ENCODE measurements at places on chromosomes 1 and 21.

DNA sequence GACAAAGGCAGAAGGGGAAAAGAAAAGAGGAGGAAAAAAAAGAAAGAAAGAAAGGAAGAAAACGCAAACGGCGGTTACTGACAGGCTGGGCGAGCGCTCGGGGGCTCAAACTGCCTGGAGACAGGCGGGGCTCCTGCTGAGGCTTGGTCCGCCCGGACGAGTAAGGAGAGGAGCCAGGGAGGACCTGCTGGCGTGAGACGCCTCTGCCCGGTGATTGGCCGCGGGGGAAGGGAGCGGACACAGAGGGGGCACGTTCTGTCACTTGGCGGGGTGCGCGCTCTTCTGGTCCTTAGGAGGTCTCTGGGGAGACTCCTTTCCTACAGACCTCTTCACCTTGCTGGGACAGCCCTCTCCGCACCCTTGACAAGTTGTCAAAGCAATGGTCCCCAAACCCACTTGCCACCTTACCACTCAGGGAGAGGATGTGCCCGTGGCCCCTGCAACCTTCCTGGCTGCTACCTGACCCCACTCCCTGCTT is 791 bp upstream of the PIK3R3 start:
- no peak for DNase-seq

DNA sequence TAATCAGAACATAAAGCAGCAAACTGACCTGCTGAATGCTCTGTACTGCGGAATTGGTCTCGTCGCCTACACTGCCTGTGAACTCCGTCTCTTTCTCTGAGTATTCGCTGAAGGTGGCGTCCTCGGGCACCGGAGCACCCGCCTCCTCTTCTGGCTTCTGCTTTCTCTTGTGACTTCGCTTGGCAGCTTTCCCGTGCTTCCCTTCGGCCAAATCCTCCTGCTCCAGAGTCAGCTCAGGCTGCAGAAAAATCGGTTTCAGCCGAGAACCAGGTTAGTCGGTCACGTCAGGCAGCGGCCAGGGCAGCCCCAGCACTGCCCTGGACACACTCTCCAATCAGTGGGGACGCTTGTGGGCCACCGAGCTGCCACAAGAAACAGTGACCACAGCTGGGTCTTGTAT is 35.8 kb upstream of the RIPK4 start:
- DNase-seq = peak; percentile 60

- DNase-seq = peak; percentile 48
These were observed 877 bp downstream of the IRF2BP2 start for GRCh38 chr1:234608911-234609690.

DNA sequence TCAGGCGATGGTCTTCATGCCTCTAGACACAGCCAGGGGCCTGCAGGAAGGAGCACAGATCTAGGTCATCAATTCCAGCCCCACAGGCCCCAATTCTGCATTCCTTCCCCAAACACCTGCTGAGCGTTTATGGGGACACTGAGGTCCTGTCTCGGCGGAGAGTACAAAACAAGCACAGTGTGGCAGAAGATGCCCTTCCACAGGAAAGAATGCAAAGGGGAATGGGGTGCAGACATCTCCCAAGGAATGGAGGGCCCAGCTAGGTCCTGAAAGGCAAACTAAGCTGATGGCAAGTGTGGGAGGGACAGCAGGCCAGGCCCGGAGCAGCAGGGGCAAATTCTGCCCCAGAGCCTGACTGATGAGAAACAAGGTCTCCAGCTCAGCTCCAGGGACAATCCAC is 3.5 kb upstream of the S100A8 start:
- no peak for DNase-seq

DNA sequence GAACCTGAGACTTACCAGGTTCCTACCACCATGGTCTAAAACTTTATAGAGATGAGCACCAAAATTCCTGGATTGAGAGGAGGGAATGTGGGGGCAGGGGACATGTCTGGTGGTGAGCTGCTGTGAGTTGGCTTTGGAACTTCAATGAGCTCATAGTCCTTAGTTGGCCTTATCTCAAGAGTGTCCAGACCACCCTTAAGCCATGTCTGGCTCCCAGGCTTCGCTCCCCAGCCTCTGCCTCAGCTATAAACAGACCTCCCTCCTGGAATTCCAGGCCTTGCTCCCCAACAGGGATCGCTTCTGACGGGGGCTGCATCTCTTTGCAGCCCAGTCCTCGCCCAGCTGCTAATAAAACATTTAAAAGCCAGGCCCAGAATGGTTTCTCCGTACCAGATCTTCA is 19.5 kb downstream of the ATF3 start:
- no peak for DNase-seq

GRCh38 chr1:64921771-64922170 is 44.6 kb downstream of the JAK1 start:
- DNase-seq = peak; percentile 26

DNA sequence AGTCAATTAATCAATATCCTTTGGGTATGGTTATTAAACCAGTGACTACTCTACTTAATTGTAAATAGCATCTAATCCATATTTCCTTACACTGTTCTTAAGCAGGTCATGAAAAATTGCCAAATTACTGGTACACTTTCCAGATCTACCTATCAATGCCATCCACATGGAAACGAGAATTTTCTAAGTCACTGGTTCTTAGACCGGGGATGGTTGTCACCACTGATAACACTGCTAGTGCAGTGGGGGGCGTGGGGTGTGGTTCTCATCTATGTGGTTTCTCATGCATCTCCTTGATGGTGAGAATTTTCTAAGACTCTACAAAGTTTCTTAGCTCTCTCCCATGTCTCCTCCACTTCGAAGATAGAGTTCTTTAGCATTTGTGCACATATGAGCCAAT is 63.7 kb upstream of the COG2 start:
- no peak for DNase-seq

DNA sequence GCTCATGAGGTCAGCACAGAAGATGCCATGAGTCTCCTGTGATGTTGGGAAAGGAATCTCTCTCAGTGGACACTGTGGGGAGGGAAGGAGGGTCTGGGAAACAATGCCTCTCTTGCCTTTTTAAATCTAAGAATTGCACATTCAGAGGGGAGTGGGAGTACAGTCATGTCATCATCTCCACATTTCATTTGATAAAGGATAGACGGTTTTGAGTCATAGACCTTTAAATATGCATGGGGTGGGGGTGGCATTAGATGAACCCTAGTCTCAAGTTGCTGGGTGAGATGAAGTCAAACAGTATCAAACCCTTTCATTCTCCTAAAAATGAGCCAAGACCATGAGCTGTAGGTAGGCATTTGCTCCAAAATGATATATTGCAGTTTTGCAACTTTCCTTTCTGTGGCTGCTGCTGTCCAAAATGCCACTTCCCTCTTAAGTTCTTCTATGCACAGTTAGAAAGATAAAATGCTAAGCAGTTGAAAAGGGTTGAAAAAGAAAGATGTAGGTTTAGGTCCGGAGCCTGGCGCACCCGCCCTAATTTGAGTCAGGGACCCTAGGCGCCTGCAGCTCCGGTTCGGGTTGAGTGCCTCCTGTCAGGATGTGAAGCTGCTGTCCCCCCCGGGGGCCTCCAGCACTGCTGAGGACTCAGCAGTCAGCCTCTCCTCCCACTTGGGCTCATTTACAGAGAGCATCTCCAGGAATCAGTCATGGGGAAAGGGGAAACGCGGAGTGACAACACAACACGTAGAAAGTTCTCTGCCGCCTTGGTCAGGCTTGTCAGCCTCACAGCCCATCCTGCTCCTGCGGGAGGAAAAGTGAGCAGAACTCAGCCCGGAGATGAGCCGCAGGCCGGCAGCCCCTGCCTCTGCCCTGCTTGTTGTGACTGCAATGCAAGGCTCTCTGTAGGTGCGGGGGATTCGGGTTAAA is 479.3 kb upstream of the RUNX1 start:
- DNase-seq = no peak

DNA sequence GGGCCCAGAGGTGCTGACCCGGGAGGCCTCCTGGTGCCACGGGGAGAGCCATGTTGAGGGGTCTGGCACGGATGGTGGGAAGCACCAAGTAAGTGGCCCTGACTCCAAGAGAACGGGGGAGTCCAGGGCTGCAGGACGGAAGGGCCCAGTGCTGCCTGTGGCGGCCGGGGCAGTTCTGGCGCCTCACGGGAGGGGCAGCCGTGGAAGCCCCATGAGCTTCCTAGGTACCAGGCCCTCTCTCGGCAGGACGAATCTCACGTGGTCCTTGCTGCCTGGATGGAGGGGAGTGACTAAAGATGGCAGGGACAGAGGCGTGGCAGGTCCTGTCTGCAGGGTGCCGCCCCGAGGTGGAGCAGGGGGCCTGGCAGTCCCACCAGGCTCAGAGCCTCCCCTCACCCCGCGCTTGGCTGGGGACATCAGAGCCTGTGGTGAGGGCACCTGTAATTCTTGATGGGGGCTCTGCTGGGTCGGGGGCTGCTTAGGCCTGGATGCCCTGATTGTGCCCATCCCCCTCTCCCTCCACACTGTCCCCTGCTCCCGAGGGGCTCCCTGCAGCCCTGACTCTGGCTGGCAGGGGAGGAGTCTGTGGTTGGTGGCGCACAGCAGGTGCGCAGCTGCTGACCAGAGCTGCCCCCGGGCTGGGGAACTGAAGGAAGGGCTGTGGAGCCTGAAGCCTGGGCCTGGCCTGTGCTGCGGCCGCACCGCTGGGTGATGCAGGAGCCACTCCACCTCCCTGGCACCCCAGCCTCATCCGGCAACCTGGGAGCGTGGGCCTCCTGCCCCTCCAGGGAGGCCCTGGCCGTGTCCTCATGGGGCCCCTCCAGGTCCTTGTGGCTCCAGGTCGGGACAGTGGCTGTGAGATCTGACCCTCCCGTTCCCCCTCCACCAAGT is 31.4 kb downstream of the POFUT2 start:
- DNase-seq = no peak

DNA sequence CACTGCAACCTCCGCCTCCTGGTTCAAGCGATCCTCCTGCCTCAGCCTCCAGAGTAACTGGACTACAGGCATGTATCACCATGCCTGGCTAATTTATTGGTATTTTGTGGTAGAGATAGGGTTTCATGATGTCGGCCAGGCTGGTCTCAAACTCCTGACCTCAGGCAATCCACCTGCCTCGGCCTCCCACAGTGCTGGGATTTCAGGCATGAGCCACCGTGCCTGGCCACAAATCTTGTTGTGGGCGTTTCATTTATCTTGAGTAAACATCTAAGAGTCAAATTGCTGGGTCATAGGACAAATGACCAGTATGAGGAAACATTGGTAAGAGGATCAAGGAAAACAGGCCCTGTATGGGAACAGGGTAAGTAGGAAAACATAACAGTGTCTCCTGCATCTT is 17.9 kb downstream of the TMEM200B start:
- no peak for DNase-seq

DNA sequence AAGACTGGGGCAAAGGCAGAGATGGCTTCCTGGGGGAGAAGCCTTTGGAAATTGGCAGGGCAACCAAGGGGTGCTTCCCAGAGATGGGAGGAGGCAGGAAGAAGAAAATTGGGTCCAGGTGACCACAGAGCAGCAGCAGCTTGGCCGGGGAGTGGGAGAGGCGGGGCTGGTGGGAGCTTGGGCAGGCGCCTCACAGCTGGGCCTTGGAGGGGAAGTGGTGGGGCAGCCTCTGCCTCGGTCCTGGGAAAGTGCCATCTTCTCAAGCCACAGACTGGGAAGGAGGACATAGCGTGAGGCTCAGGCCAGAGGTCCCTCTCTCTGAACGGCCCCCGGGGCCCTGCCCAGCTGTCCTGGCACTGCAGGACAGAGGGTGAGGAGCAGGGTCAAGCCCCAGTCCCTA is 24.0 kb upstream of the WASF2 start:
- DNase-seq = peak; percentile 57

- peak; percentile 88 for DNase-seq
These were observed 596.3 kb downstream of the KIF26B start for GRCh38 chr1:245751116-245751515.

DNA sequence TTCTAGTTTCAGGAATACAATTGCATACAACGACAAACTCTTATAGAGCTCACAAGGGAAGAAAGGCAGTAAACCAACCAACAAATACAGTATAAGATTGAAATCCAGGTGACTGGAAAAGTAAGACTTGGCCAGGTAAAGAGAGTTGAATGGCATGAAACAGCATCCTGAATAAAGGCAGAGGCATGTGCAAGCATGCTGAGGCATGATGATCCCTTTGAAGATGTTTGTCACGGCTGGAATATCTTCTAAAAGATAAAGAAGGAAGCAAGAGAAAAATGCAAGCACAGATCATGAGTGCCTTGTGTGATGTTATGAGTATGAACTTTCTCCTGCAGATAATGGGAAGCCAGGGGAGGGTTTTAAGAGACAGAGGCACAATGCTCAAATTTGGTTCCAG is 83.3 kb upstream of the SPATA6 start:
- DNase-seq = no peak

DNA sequence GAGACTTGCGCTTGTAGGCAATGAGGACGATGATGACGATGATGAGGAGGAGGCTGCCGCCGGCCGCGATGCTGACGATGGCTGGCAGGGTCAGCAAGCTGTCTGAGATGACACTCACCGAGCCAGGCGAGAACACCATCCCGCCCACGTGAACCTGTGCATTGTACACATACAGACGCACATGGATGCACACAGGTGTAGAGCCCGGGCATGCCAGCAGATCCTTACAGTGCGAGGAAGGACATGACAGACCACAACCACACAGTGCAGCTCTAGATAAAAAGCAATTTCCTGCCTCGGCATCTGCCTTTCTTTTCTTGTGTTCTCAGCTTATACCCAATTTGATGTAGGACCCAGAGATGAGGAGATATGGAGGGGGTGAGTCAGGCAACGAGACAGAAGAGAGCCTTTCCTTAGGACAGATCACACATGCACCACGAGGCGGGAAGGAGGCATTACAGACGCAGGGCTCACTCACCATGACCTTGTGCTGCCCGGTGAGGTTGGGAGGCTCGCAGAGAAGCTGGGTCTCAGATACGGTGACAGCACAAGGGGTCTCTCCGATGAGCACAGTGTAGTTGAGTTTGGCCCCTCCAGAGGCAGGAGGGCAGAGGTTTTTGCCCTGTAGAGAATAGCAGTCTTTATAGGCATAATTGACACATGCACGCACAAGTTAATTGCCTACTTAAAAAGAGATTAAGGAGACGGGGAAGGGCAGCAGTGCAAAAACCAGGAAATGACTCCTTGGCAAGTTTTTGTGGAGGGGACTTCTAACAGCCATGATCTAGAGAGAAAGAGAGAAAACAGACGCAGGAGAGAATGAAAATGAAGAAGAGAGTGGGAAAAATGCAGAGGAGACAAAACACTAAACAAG is 133.9 kb upstream of the CD34 start:
- no peak for DNase-seq

GRCh38 chr1:246629976-246630375 is 63.7 kb downstream of the CNST start:
- no peak for DNase-seq

GRCh38 chr21:41564871-41565274 is 56.9 kb upstream of the TMPRSS2 start:
- DNase-seq = peak; percentile 90

DNA sequence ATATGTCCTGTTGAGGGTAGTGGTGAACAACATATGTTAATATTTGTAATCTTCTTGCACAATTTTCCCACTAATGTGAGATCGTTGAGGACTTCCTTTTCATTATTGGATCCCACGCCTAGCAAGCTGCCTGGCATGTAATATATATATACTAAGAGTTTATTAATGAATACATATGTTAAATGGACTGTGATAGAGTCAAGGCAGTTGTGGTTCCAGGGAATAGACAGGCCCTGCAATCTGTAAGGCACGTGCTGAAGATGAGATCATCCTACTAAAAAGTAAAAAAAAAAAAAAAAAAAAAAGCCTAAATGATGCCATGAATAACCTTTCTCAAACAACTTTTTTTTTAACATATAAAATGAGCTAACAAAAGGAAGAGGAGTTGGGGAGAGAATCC is 28.9 kb downstream of the PLPPR5 start:
- DNase-seq = no peak

Measured in AG10803 (cell line).